ENCODE measurements at places on chromosomes 2 and 18.

- DNase-seq: no peak
These were observed 213.6 kb downstream of the GLI2 start for GRCh38 chr2:120949027-120949956.

DNA sequence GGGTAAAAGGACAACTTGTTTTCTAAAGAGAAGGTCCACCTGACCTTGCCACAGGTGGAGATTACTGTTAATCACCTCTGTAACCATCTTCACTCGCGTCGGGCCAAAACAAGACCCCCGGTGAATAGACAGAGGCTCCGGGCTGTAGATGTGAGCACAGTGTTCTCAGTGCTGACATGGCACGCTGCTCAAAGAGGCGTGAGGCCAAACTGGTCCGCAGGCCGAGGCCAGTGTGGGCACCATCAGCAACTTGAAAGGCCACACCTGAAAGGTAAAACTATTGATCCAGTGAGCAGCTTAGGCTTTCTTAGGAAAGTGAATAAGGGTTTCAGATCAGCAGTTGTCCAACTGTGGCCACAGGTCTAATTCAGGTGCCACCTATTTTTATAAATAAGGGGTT lies 75.1 kb downstream of the MYT1L start:
- DNase-seq: no peak

GRCh38 chr2:72425996-72426395 lies 278.3 kb upstream of the CYP26B1 start:
- no peak for DNase-seq

DNA sequence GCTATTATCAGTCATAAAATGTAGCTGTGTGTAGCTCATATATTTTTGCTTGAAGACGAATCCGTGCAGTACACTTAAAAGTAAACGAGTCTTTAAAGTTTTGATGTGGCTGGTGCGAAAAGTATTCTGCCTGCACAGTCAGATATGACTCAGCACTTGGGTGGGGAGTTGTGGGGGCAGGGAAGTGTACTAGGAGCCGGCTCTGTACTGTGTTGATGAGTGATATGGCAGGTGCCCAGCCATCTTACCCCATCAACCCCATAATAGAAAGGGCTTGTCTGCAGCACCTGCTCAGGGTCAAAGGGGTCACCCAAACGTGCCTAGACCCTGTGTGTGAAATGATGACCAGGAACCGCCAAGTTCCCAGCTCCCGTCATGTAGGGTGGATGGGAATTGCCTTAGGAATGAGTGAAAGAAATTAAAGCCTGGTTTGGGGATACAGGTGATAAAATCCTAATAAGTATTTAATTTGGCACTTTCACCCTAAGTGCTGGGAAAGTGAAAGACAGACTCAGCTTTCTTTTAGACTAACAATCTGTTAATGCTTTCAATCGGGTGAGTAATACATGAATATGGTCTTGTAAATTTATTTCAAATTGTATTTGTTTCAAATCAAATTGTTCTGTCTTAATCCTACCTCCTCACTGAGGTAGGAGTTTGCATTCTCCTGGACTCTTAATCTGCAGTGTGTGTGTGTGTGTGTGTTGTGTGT lies 48.0 kb downstream of the BCL2L11 start:
- no peak for DNase-seq

DNA sequence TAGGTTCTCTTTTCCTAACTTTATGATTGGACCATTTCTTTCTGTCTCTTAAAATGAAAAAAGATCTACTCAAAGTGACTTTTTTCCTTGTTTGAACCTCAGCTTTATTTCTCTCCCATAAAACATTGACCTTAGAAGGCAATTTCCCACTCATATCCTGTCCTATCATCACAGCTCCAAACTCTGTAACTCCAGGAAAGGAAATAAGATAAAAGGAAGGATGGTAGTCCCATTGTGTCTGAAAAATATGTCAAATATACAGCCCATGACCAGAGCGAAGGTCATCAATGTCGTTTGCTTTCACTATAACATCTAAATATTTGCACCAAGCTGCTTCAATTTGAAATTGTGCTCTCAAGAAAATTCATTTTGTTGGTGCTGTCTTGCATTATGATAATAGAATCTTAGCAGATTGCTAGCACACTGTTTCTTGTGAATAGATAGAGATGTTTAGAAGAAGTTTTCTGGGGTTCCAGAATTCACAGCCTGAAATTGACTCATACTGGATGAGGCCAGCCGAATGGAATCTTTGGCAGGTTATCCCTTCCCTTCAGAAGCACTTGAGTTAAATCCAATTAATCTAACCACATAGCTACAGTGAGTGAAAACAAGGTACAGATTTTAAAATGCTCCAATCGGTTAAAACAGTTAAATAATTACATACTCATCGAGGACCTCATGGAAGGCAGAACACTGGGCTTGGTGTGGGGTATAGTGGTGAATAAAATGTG lies 95.1 kb downstream of the CRIM1 start:
- no peak for DNase-seq

GRCh38 chr2:69253611-69254301 lies 133.3 kb downstream of the GFPT1 start:
- DNase-seq: no peak

GRCh38 chr18:13587001-13587400 lies 139.4 kb downstream of the FAM210A start:
- no peak for DNase-seq

DNA sequence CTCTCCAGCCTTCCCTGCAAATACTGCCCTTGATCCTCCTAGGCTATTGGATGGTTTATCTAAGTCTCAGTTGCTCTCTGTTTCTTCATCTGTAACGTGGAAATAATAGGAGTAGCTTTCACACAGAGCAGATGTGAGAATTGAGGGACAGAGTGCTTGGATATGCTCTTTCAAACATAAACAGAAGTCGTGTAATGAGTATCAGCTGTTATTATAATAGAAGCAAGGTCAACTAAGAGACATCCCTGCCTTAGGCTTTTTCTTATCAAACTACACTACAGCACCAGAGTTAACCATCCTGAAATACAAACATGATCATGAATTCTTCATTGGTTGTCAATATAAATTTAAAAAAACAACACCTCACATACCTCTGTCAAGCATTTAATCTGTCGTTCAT lies 138.2 kb downstream of the DOK6 start:
- DNase-seq: no peak

GRCh38 chr2:70708376-70709199 lies 59.4 kb downstream of the ADD2 start:
- no peak for DNase-seq

GRCh38 chr18:27483276-27483675 lies 298.2 kb upstream of the CHST9 start:
- DNase-seq: no peak

- no peak for DNase-seq
These were observed 27.2 kb downstream of the CD28 start for GRCh38 chr2:203733684-203734083.

DNA sequence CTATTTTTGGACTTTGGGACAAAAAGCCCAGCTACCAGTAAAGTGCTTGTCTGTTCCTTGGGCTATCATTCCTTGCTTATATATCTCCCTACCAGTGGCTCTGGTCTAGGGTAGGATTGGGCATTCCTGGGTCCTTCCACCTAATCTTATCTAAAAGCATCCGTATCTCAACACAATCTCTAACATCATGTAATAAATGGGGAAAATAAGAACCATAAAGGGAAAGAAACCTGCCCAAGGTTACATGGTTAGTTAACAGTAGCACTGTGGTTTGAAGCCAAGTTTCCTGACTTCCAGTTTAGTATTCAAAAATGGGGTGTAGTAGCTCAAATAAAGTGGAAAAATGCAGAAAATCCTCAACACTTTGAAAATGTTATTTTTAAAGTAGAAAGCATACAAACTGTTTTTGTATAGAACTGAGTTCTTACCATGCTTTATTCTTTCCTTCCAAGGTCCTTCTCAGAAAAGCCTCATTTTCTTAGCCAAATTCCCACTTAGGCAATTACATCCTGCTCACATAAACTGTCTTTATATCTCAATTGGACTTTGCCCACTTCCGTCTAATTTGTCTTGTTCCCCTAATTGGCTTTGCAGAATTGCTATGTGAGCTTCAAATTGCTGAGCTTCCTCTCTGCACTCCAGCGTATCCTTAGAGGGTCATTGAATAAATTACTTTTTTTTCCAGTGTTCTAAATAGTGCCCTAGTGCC lies 273.1 kb upstream of the UBE2E3 start:
- no peak for DNase-seq

DNA sequence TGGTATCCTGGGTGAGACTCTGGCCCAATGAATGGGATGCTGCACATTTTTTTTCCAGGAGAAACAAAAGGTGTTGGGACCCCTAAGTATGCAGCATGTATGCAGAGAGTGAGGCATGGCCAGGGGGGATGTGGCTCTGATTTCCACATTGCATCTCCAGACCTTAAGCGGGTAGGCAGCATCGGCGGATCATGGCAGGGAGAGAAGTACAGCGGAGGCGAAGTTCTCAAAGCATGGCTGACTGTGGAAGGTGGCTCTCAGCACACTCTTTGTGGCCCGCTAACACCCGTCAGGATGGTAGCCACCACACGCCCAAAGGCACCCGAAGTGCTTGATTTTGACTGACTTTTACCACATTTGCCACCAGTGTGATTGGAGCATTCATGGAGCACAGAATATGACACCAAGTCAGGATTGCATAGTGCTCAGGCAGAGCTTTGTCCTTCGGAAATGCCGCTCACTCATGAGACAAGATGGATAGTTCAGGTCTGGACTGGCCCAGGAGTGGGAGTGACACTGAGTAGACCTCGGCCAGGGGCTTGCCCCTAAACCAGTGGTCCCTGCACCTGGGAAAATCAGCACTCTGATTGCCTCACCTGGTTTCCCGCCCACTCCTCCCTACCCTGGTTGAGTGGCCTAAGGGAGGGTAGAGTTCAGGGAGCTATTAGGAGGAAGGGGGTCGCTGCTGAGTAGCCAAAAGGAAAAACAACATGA lies 14.2 kb downstream of the INPP4A start:
- DNase-seq: no peak

All from KG1 (cell line).